GM23248 (cell line): ENCODE measurements at places on chromosomes 1 and 21.

- no peak for DNase-seq
Measured at GRCh38 chr1:76770979-76771378, 96.3 kb upstream of the ST6GALNAC5 start.

DNA sequence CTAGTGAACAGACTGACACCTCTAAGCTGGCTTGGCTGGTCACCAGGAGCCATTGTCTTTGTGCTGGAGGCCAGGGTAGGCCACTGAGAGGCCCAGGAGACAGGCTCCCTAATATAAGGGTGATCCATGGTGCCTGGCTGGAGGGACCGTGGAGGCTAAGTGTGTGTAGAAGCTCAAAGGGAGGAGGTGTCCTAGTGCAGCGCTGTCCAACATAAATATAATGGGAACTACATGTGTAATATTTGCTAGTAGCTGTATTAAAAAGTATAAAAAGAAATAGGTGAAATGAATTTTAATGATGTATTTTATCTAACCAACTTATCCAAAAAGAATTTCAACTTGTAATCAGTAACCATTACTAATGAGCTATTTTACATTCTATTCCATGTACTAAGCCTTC lies 35.0 kb downstream of the SOX13 start:
- no peak for DNase-seq

DNA sequence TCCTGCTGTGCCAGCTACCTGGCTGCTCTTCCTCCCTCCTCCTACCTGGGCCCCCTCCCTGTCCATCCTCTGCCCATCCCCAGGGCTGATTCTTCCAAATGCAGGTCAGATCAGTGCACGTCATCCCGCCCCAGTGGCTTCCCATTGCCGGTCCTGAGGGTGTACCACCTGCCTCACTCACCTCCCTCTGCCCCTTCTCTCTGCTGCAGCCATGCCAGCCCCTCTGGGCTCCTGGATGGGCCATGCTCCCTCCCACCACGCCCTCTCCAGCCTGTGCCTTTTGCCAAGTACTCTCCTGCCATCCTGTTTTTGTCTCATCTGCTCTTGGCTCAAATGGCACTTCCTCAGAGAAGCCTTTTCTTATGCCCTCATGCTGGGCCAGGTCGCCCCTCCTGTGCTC lies 95.8 kb downstream of the ARHGEF10L start:
- no peak for DNase-seq

GRCh38 chr1:172938681-172939080 lies 112.1 kb downstream of the TNFSF18 start:
- peak; percentile 70 for DNase-seq

- no peak for DNase-seq
Measured at GRCh38 chr1:94004924-94005323, 95.7 kb upstream of the GCLM start.

DNA sequence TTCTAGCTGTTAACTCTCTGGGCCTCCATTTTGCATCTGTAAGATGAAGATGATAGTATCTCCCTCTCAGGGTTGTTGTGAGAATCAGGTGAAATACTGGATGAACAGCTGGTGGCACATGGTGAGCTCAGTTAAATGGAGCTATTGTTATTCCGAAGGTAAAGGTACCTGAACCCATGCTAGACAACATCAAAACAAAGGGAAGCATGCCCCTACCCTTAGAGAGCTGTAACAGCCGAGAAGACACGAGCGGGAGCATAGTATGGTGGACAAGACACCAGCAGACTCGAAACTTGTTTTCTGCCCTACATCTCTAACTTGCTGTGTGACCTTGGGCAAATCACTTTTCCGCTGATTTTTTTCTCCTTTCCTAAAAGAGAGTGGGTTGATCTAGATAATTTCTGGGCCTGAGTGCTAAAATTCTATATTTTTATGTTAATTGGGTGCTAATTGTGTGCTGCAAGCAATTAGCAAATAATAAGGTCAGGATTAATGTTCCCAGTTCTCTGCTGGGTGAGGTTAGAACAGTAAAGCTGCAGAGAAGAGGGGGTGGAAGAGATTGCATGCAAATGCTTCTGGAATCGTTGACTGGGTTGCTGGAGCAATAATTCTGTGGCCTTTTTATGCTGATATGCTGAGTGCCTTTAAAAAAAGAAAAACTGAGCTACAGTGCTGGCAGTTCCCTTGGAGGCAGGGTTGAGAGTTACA lies 10.8 kb downstream of the TMEM200B start:
- no peak for DNase-seq

GRCh38 chr1:109864930-109865612 lies 45.6 kb upstream of the CSF1 start:
- peak; percentile 78 for DNase-seq

DNA sequence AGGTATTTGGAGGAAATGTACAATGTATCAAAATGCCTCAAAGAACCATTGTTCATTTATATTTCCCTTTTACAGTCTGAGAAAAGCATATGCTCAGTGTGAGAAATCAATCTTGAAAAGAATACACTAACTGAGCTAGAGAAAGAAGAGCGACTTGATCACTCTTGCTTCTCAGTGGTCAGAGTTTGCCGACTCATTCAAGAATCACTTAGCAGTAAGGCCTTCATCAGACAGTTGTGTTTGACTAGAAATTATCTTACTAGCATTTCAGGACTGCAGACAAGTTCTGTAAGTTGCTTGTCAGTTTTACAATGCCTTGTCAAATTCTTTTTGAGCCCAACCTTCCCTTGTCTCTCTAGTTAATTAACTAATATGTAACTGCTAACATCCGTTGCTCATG lies 12.9 kb downstream of the RGS18 start:
- no peak for DNase-seq
